ENCODE measurements at places on chromosomes 11 and 22.

DNA sequence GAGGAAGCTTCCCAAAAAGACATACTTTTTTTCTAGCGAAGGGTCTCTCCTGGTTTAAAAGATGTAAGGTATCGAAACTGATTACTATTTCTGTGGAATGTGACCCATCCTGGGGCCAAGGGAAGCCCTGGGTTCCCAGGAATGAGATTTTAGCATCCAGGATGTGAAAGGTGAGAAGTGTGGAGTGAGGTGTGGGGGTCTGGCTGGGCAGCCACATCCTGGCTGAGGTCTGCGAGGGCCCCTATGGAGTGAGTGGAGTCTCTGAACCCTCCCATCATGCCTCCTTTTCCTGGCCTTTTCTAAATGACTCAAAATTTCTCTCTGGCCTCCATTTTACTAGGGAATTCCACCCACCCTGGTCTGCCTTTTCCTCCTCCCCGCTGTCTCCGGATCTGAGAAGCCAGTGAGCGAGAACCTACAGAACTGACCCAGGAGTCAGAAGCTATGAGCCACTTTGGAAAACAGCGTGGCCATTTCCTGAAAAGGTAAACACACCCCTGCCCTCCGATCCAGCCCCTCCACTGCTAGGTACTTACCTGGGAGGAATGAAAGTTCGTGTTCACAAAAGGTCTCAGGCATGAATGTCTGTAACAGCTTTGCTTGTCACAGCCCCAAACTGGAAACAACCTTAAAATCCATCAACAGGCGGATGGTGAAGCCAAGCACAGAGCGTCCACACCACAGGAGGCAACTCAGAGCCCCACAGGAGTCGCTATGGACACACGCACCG lies 27.7 kb upstream of the SHANK2 start:
- no peak for DNase-seq

GRCh38 chr22:50678218-50678650 lies 5.6 kb downstream of the SHANK3 start:
- DNase-seq: no peak

DNA sequence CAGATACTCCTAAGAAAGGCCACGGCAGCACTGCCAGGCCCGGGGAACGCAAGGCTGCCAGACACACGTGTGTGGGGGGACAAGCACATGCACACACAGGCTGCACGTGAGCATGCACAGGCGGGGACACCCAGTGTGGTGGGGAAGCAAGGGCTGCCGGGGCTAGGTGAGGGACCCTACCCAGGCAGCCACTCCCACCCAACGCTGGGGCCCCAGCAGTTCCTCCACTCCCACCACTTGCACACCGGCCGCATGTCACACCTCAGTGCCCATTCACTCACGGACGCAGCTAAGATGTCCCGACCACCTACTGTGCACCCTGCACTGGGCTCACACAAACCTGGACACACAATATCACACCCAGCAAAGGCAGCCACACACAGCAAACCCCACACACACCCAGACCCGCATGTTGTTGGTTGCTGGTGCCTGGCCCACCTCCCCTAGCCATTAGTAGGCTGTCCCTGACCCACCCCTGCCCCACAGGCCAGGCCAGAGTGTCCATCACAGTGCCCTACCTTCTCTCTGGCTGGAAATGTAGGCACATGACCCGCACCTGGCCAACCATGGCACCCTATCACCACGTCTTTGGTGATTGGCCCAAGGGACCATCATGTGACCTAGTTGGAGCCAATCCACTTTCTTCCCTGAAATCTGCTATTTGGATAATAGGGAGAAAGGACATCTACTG lies 8.8 kb downstream of the SSTR3 start:
- DNase-seq: no peak

GRCh38 chr11:35750981-35751663 lies 88.5 kb downstream of the TRIM44 start:
- DNase-seq: no peak

- DNase-seq: no peak
Observed at GRCh38 chr11:93295921-93296575, 34.5 kb upstream of the DEUP1 start.

DNA sequence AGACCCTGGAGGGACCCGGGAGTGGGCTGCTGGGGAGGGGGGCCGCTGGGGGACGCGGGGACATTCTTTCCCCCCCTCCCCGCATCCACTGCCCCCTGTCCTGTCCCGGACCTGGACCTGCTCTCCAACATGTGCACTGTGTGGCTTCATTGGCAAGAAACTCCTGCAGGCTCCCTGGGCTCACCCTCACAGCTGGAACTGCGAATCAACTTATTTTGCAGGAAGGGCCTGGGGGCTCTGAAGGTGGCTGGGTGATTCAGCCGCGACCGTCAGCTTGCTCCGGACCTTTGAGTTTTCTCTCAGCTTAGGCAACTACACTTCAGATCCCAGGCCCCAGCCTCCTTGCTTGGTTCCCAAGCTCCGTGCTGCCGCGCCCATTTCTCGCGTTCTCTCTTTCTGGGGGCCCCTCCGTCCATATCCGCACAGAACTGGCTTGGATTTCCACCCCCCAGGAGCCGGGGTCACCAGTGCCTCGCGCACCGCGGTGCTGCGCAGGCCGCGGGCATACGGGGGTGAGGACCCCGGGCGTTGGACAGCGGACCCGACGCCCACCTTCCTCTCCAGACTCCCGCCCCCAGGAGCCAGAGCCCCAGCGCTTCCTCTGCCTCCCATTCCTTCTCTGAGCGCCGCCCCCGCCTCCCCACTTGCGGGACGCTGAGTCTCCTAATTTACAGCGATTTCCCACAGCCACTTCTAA lies 471 bp upstream of the AHNAK start:
- DNase-seq: no peak

- DNase-seq: no peak
Observed at GRCh38 chr22:40685406-40685805, 6.1 kb downstream of the MCHR1 start.

- DNase-seq: no peak
Observed at GRCh38 chr11:73598719-73599379, 937 bp upstream of the FAM168A start.

DNA sequence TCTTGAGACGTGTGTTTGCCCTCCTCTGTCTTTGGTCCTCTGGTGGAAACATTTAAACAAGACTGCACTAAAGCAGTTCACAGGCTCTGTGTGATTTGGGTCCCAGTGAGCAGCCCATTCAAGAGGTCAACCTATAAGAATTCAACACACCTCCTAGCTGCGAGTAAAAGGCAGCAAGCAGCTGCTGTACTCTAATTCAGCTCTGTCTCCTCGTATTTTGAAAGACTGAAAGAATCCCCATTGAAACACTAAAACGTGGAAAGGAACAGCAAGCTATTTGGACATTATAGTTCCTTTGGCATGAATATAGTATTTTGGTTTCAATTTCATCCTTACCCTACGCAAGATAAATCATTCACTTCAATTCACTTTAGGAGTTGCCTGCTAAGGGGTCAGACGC lies 1046.7 kb downstream of the DLG2 start:
- no peak for DNase-seq

- no peak for DNase-seq
Observed at GRCh38 chr11:11229647-11230046, 123.4 kb downstream of the CSNK2A3 start.

GRCh38 chr11:104529906-104530305 lies 366.0 kb upstream of the PDGFD start:
- no peak for DNase-seq

DNA sequence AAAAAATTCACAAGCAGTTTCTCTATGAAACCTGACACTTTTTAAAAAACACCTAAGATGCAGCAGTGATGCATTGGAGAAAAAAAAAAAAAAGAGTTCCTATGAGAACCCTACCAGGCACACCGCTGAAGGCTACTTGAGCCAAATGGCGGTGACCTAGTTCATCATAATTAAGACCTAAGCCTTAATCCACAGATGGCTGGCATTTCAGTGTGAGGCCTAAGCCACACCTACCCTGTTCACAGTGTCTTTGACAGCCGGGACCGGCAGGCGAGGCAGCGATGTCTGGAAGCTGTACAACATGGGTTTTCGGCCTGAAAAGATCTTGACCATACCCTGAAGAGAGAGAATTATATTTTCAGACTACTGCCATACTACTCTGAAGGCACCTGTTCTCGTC lies 38.0 kb downstream of the CPT1A start:
- no peak for DNase-seq

- DNase-seq: no peak
Observed at GRCh38 chr11:95346265-95346664, 115.3 kb upstream of the SESN3 start.

DNA sequence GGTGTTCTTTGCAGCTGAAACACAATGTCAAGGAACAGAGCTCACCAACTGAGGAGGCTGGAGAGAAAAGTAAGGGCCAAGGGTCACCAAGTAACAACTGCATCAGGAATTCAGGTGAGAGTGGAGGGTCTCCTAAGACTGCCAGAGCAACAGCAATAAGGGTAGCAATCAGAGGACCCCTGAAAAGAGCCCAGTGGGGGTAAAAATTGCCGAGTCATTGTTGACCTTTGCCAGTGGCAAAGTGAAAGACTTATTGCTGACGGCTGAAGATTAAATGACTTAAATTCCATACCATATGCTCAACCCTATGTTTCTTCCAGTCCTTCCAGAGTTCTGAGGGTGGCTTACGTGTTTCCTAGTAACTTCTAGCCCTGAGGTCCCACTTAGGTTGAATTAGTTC lies 51.9 kb upstream of the ARHGAP42 start:
- no peak for DNase-seq

GRCh38 chr22:23089633-23090456 lies 19.5 kb downstream of the GNAZ start:
- DNase-seq: no peak

DNA sequence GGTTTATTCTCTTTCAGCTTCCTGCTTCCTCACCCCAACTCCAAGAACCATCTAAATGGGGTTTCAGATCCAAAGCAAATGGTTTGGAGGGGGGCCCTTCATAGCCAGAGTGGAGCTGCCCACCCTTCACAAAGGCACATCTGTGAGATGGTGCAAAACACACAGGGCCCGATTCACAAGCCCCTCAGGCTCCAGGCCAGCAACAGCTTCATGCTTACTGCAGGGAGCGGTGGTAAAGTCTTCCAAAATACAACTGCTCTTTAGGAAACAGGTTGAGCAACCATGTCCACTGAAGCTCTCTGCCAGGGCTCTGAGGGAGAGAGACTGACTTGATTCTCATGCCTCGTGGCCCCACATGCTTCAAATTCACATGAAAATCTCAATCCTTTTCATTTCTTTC lies 213.0 kb upstream of the NARS2 start:
- DNase-seq: no peak

GRCh38 chr22:23565915-23566704 lies 14.0 kb downstream of the IGLL1 start:
- no peak for DNase-seq

DNA sequence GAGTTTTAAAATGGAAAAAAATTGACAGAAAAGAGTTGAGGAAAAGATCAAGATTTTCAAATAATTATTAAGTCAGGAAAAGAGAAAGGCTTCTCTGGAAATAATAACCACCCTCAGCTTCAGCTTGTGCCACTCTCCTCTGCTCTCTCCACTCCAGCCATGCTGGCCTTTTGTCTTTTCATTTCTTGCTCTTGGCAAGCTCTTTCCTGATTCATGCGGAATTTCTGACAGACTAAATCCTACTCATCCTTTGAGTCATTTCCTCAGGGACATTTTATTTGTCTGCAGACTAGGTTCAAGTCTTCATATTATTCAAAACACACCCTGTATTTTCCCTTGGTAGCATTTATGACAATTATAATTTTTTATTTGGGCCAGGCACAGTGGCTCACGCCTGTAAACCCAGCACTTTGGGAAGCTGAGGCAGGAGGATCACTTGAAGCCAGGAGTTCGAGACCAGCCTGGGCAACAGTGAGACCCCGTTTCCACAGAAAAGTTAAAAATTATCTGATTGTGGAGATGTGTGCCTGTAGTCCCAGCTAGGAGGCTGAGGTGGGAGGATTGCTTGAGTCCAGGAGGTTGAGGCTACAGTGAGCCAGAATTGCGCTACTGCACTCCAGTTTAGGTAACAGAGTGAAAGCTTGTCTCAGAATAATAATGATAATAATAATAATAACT lies 7.8 kb upstream of the P4HA3 start:
- peak; percentile 90 for DNase-seq

DNA sequence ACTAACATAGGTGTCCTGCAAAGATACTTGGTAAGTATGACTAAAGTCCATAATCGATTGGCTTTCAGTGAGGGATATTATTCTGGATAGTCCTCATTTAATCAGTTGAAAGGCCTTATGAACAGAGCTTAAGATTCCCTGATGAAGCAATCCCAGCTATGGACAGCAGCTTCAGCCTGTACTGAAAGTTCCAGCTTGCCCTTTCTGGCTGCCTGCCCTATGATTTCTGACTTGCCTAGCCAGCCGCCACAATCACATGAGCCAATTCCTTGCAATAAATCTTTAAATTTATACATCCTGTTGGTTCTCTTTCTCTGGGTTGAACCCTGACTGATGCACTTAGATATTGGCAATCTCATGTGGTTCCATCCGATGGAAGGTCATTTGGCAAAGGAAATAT lies 759.0 kb upstream of the API5 start:
- no peak for DNase-seq
